Left kidney (tissue), 8 donors: ENCODE measurements at places on chromosomes 2 and 18. TPM values are rescaled to one million over a fixed set of nuclear protein-coding genes. Genes with fewer than 3 reads are reported as not detected.

DNA sequence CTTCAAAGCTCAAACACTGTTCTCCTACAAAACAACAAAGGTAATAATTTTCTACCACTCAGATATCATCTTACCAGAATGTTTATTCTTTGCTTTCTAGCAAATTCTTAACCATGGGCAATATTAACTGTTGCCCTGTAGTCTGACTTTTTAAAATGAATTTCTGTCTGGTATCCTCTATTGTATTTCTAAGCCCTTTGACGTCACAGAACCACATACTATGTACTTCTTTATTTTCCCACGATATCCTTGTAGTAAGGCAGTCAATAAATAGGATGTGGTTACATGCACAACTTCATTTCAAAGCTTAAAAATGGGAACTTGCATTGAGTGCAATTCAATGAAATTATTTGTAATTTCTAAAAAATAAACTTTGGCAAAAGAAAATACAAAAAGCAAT lies 58.7 kb downstream of the THADA start:
- DNase-seq = no peak

GRCh38 chr2:164891460-164891859 lies 49.8 kb upstream of the COBLL1 start:
- DNase-seq = no peak

The CNRIP1 gene
- 21.5 TPM for polyA plus RNA-seq

DNA sequence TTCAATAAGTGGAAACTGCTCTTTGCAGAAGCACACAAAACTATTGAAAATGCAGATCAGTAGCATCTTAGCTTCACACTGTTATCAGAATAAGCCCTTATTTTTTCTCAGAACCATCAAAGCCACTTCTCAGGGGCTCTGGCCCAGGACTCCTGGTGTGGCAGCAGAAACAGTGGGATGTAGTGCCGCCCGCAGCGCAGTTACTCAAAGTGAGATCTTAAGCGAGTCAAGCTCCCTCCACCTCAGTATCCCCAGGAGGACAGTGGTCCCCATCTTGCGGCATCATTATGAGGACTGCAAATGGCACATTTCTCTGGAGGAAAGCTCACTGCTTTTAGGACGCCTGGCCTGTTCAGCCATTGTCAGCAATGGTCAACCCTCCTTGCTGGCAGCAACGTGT lies 60.0 kb downstream of the MBP start:
- no peak for DNase-seq

The ACP1 gene
- polyA plus RNA-seq = 163 TPM

- no peak for DNase-seq
Measured at GRCh38 chr2:205665791-205666190, 16.5 kb upstream of the NRP2 start.

GRCh38 chr2:144201868-144202468 lies 318.0 kb downstream of the ZEB2 start:
- no peak for DNase-seq

The GBX2 gene
- polyA plus RNA-seq = 0.52 TPM

DNA sequence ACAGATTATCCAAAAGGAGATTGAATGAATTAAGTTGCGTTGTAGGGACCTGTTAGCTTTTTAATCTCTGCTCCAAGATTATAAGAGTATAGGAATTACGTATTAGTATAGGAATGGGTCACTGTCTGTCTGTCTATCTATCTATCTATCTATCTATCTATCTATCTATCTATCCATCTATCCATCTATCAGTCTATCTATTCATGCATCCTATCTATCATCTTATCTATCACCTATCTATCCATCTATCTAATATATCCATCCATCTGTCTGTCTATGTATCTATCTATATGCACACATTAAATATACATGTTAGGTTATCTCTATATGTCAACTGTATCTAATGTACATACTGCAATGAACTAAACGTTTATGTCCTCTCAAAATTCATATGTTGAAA lies 255.8 kb downstream of the LPIN1 start:
- DNase-seq = no peak

The METAP1D gene
- 25.8 TPM for polyA plus RNA-seq

- no peak for DNase-seq
Measured at GRCh38 chr2:218290316-218291261, 1.7 kb downstream of the TMBIM1 start.

DNA sequence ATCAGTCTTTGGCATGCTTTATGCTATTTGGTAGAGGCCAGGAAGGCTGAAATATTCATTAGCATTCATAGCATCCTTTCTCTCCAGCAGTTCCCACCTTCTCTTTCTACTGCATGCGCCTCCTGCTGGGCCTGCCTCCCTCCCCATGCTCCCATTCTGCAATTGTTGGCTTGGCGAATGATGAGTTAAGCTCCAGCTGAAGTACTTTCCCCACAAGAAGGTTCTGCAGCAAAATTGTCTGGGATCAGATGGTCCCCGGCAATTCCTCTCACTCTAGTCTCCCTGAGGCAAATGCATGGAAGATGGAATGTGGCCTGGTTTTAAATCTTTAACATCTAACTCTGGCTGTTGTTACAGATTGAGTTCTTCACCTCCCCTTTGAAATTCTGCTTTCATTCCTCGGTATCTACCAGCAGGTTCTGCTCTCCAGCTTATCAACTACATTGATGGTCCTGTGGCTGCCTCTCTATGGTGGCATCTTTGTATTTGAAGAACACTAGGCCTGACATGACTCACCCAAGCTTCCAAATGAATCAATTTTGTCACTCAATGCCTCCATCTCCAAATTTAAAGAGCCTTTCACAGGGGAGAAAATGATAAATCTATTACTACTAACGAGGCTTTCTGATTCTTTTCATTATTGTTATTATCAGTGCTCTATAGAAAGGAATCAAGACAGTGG lies 55.9 kb downstream of the KCTD18 start:
- no peak for DNase-seq

- no peak for DNase-seq
Measured at GRCh38 chr2:70522627-70523026, 31.0 kb downstream of the TGFA start.

The SGPP2 gene
- 17.4 TPM for polyA plus RNA-seq

- no peak for DNase-seq
Measured at GRCh38 chr2:102099536-102100298, 42.8 kb upstream of the IL1R1 start.
